ENCODE measurements at places on chromosomes 3 and 15. TPM values are rescaled to one million over a fixed set of nuclear protein-coding genes. Genes with fewer than 3 reads are reported as not detected.

Gene DNAH12
- total RNA-seq = 0.16 TPM

Gene CLDN16
- total RNA-seq = 0.06 TPM

Gene RTP1
- not detected for total RNA-seq

Gene EPHB3
- total RNA-seq = under 0.01 TPM

Gene FANCD2
- total RNA-seq = 19.7 TPM

Gene CAV3
- total RNA-seq = not detected

Gene VEPH1
- total RNA-seq = 24.0 TPM

Gene SNURF
- total RNA-seq = 62.1 TPM

Gene ZKSCAN7
- 1.6 TPM for total RNA-seq

Gene CD80
- not detected for total RNA-seq

Gene WDR93
- under 0.01 TPM for total RNA-seq

Gene PLA2G4E
- total RNA-seq = not detected

Gene PCSK6
- 0.49 TPM for total RNA-seq

Gene ZDHHC23
- 2.6 TPM for total RNA-seq

Gene RTP3
- total RNA-seq = not detected

Gene CX3CR1
- total RNA-seq = not detected

Gene PARP15
- 0.38 TPM for total RNA-seq

Measured in bladder microvascular endothelial cell (primary cell).